ENCODE measurements at places on chromosomes 4 and X. TPM values are rescaled to one million over a fixed set of nuclear protein-coding genes. Genes with fewer than 3 reads are reported as not detected.

The MTNR1A gene
- total RNA-seq = not detected

The CTAG1B gene
- not detected for total RNA-seq

The SPANXB1 gene
- not detected for total RNA-seq

The FAM120C gene
- total RNA-seq = 9.0 TPM

The LDOC1 gene
- total RNA-seq = 15.2 TPM

The CFAP47 gene
- total RNA-seq = 4.1 TPM

- DNase-seq = no peak
- H3K27ac ChIP-seq = no peak overlapping the region
- H3K27me3 ChIP-seq = no peaks in the 10 kb centered on the region
- H3K4me3 ChIP-seq = no peak overlapping the region
- H3K4me1 ChIP-seq = no peaks in the 10 kb centered on the region
- H3K36me3 ChIP-seq = no peaks in the 10 kb centered on the region
Observed at GRCh38 chr4:106773076-106773905, 262.8 kb downstream of the DKK2 start.

GRCh38 chrX:38954520-38954919 lies 153.3 kb downstream of the MID1IP1 start:
- no peak overlapping the region for H3K4me3 ChIP-seq
- H3K27ac ChIP-seq = no peak overlapping the region
- H3K27me3 ChIP-seq = no peaks in the 10 kb centered on the region
- no peak for DNase-seq

All from lower lobe of right lung (tissue), 2 donors.